ENCODE measurements at places on chromosomes 11 and 22.

DNA sequence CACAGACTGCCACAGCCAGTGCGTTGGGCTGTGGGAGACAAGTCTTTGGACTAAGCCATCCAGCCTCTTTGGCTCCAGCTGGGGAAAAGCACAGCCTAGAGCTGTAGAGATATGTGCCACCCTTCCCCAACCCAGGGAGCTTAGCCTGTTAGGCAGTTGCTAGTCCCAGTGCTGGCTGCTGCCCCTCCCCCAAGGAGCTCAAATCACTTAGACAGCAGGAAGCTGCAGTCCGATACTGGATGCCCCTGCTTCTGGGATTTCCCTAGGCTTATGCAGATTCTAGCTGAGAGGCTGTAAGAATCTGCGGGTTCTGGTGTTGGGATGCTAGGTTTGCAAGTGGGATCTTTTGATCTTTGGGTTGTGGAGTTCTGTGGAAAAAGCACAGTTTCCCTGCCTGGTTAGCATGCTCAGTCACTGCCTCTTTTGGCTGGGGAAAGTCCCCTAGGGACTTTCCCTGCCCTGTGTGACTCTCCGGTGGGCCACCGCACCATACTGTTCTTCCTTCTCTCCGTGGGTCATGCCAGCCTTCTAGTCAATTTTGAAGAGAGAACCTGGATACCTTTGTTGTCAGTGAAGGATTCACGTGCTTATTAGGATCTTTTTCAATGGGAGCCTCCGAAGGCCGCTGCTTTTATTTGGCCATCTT lies 792.0 kb downstream of the KCNA4 start:
- peak; percentile 17 for DNase-seq

DNA sequence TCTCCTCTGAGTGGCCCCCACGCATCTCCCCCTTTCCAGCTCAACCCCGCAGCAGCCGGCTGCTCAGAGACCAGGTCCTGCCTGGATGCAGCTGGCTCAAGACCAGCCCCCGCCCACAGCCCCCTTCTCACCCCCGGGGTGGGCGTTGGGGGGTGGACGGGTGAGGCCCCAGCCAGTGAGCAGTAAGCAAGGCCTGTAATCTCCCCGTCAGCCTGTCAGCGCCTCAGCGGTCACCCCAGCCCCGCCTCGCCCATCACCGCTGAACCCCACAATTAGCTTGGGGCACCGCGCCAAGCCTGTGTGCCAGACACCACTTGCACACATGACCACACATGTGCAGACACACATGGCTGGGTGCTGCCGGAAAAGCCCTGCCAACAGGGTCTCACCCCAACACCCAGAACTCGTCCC lies 5.9 kb downstream of the PLXNB2 start:
- DNase-seq = no peak

- no peak for DNase-seq
Measured at GRCh38 chr11:81869351-81870065, 864.2 kb downstream of the FAM181B start.

DNA sequence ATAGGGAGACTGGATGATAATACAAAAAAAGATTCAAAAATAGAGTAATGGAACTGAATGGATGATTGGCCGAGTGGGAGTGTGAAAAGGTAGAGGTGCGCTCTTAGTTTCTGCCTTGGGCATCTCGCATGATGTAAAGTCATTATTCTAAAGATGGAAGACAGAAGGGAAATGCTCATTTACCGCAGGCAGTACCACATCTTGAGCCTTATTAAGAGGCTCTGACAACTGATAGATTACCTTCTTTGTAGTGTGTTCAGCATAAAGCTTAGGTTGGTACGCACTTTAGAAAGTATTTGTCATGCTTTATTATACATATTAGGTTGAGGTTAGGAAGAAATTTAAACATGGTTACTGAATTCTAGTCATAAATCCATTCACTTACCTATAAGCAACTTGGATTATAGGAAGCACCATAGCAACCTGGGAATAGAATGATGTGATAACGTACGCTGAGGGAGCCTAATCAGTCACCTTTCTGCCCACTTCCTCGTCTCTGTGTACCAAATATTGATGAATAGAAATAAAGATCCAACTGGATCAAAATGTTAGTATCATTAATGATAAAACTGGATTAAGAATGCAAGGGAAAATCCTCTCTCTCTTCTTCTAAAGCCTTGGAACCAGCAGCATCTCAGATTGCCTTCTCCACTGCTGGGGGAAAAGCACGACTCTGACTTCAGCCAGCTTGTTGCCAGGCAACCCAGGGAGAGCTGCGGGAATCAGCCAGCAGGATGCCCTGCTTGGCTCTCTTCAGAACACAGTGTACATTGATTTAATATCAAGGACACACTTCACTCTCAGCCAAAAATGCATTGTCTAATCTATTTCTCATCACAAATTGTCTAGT lies 29.0 kb upstream of the VWA5A start:
- DNase-seq = no peak

DNA sequence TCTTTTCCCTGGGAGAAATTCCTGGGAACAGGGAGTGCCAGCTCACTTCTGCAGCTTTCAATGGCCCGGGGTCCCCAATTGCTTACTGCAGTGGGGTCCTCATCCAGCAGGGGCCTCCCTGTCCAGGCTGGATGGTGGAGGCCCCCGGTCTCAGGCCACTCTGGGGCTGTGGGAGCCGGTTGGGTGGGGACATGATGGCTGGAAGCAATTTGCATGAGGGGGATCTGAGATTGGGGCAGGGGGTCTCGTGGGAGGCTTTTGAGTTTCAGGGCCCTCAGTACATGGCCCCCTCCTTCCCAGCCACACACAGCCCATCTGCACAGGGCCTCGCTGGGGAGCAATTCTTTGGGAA lies 25.2 kb downstream of the MRGPRD start:
- DNase-seq = no peak

- DNase-seq = no peak
Measured at GRCh38 chr11:1171985-1172728, 14.4 kb downstream of the MUC5AC start.

GRCh38 chr11:12017243-12017678 lies 8.8 kb upstream of the DKK3 start:
- DNase-seq = no peak

- DNase-seq = no peak
Measured at GRCh38 chr11:3796346-3796745, 1.0 kb downstream of the NUP98 start.

GRCh38 chr22:43616645-43617044 lies 195.5 kb downstream of the EFCAB6 start:
- DNase-seq = no peak

GRCh38 chr22:34278121-34278520 lies 357.8 kb upstream of the LARGE1 start:
- DNase-seq = no peak

GRCh38 chr11:32326522-32326921 lies 108.8 kb downstream of the WT1 start:
- DNase-seq = no peak

DNA sequence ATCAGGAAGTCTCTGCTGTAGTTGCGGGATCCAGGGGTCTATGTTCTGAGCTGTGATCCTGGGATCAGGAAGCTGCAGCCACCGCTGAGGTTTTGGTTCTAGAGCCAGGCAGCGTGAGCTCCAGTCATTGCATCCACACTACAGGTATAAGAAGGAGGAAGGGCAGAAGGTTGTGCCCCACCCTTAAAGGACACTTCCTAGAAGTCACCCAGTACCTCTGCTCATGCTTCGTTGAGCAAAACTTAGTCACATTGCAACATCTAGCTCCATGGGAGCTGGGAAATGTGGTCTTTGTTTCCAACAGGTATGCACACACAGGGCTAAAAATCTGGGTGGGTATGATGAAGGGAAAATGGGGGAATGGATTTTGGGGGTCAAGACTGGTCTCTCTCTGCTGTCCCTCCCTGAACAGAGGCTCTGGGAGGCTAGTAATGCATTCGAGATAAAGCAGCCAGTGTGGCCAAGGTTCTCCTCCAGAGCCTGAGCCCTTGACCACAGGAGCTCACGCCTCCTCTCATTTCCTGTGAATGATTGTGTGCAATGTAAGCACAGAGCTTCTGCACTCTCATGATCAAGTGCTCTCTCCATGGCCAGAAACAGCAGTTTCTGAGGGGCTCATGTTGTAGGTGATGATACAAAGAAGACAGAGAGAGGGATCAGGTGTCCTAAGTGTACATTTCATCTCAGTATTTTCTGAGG lies 86.8 kb upstream of the OR4B1 start:
- no peak for DNase-seq

- no peak for DNase-seq
Measured at GRCh38 chr22:42190274-42190673, 59.7 kb upstream of the CYP2D6 start.

GRCh38 chr11:86591631-86592030 lies 80.8 kb downstream of the ME3 start:
- no peak for DNase-seq

GRCh38 chr22:44260216-44261035 lies 52.3 kb downstream of the SHISAL1 start:
- DNase-seq = peak; percentile 16

- no peak for DNase-seq
Measured at GRCh38 chr22:28279888-28280287, 360.8 kb upstream of the PITPNB start.
